ENCODE measurements at places on chromosomes 1 and 21.

DNA sequence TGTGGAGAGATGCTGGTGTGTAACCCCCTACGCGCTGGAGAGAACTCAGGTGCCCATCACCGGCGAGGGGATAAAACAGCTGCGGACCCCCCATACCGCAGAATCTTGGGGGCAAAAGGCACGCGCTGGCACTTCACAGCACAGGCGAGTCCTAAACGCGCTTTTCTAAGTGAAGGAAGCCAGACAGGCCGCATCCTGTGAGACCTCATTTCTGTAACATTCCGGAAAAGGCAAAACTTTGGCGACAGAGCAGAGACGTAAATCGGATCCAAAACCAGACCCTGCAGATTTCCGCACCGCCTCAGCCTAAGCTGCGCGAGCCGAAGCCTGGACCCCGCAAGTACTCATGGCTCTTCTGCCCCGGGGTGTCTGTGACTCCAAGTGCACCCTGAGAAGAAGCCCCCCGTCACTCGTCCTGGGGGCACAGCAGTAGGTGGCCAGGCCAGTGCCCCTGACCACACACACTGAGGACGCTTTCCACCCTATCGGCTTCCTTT, 60.9 kb downstream of the SLX9 start:
- DNase-seq = no peak

DNA sequence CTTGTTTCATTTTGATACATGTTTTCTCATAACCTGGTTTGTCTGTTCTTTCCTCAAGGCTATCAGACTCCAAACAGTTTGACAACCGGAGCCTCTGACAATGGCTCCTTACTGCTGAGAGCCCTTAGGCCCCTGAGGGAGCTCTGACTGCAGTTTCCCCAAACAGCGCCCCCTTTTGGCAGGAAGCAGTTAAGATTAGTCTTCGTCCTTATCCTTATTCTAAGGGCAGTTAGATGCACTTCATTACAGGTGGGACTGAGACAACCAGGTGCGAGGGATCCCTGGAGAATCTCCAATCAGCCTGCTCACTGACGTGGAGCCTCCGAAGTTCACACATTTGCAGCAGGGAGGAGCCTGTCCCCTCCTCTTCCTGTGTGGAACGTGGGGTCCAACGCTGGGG, 393.1 kb downstream of the BRINP3 start:
- no peak for DNase-seq

- no peak for DNase-seq
Measured at GRCh38 chr1:158286941-158287346, 2.8 kb upstream of the CD1C start.

GRCh38 chr1:47563201-47563600, 125.4 kb downstream of the FOXD2 start:
- DNase-seq = no peak

DNA sequence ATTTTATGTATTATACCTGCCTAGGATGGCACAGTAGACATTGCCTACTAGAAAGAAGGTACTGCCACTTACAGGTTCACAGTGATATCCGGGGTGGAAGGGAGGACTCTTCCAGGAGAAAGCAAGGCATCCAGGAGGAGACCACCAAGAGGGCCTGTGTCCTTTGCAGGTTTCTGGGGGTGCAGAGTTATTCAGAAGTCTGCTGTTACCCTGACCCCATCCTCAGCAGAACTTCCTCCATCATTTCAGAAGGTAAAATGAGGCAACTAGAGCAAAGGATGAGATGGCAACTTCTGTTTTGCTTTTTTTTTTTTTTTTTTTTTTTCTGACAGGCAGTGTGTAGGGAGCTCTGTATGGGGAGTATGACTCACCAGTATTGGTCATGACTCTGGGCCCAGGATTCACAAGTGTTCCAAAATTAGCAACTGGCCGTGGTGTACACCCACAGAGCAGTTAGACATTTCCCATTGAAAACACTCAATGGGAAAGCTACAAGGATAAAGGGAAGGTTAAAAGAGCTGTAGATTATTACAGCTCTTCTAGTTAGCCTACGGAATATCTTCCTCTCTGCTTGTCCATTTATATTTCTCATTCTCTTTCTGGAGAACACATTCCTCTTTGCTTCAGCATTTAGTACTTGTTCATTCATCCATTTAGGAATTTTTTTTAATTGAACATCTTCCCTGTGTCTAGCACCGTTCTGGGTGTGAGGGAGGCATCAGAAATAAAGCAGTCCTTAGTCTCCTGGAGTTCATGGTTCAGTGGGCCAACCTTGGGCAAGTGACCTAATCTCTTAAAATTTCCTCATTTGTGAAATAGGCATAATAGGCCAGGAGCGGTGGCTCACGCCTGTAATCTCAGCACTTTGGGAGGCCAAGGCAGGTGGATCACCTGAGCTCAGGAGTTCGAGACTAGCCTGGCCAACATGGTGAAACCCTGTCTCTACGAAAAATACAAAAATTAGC, 50.5 kb upstream of the PPP2R5A start:
- DNase-seq = no peak

DNA sequence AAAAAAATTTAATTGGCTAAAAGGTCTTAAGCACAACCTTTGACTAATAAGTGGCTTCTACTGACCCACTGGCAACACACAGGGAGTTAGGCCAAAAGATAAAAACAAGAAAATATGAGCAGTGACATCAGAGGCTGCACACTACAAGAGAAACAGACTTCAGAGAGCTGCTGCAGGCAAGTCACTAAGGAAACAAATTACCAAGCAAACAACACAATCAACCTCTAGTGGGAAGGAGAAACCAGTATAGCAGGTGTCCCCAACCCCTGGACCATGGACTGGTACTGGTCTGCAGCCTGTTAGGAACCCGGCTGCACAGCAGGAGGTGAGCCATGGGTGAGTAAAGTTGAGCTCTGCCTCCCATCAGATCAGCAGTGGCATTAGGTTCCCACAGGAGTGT, 20.8 kb upstream of the ENSA start:
- DNase-seq = no peak

DNA sequence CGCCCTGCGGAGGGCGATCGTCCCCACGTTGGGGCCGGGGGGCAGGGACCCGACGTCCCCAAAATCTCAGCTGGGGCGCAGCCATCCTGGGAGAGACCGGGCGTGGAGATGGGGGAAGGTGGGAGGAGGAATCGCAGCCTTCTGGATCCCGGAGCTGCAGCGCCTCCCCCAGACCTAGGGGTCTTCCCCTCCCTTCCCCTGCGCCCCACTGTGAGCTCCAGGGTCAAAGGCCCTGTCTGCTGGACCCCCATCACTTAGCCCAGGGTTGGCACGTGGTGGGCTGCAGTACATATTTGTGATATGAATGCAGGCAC, 90.2 kb upstream of the VAMP3 start:
- no peak for DNase-seq

- no peak for DNase-seq
Measured at GRCh38 chr1:16112596-16113555, 39.4 kb upstream of the FAM131C start.

- DNase-seq = no peak
Measured at GRCh38 chr21:43188181-43188580, 19.4 kb downstream of the CRYAA start.
